B cell (primary cell): ENCODE measurements at places on chromosomes 6 and 20. TPM values are rescaled to one million over a fixed set of nuclear protein-coding genes. Genes with fewer than 3 reads are reported as not detected.

Gene FAM209B
- 1.9 and 2.2 TPM in 2 replicates for total RNA-seq

Gene PLTP
- total RNA-seq, result 1.4 and 1.7 TPM in 2 replicates

Gene LY6G6F
- total RNA-seq, result not detected in 2 replicates

Gene CFB
- not detected in 2 replicates for total RNA-seq

Gene ADGB
- total RNA-seq, result not detected in 2 replicates

Gene ADGRF4
- not detected in 2 replicates for total RNA-seq

Gene TDRD6
- not detected in 2 replicates for total RNA-seq

Gene C20orf141
- not detected in 2 replicates for total RNA-seq

Gene ARMC12
- 0.52 and 1.1 TPM in 2 replicates for total RNA-seq

Gene GRM1
- not detected in 2 replicates for total RNA-seq

Gene KIAA1755
- total RNA-seq, result not detected in 2 replicates

Gene RAET1L
- total RNA-seq, result not detected in 2 replicates

Gene ZNF165
- 4.2 and 4.7 TPM in 2 replicates for total RNA-seq

Gene PMEPA1
- 37.4 and 38.7 TPM in 2 replicates for total RNA-seq

Gene EFCAB8
- 2.3 and 3.8 TPM in 2 replicates for total RNA-seq

Gene CYP24A1
- not detected in 2 replicates for total RNA-seq

Gene OR12D3
- not detected in 2 replicates for total RNA-seq

Gene SLC17A1
- not detected in 2 replicates for total RNA-seq

Gene SPTLC3
- not detected in 2 replicates for total RNA-seq

Gene OTOR
- total RNA-seq, result not detected in 2 replicates

Gene GLP1R
- total RNA-seq, result not detected in 2 replicates

Gene PRKN
- total RNA-seq, result 6.2 and 6.7 TPM in 2 replicates

Gene LGSN
- total RNA-seq, result not detected in 2 replicates

Gene CNBD2
- total RNA-seq, result 5.9 and 8.5 TPM in 2 replicates

Gene GNMT
- 2.0 and 2.8 TPM in 2 replicates for total RNA-seq

Gene PI16
- total RNA-seq, result 1.1 and 1.4 TPM in 2 replicates

Gene ZC2HC1B
- total RNA-seq, result 0.84 and 0.92 TPM in 2 replicates

Gene HLA-DQA1
- 463 and 489 TPM in 2 replicates for total RNA-seq

Gene ESF1
- 13.8 and 13.9 TPM in 2 replicates for total RNA-seq

Gene KHDC1L
- not detected in 2 replicates for total RNA-seq

Gene UFL1
- 24.6 and 25.0 TPM in 2 replicates for total RNA-seq

Gene DAAM2
- not detected in 2 replicates for total RNA-seq

Gene VIP
- total RNA-seq, result not detected in 2 replicates
